ENCODE measurements at places on chromosomes 4 and X.

- DNase-seq, result no peak
Observed at GRCh38 chr4:122588453-122589238, 32.2 kb downstream of the IL21 start.

DNA sequence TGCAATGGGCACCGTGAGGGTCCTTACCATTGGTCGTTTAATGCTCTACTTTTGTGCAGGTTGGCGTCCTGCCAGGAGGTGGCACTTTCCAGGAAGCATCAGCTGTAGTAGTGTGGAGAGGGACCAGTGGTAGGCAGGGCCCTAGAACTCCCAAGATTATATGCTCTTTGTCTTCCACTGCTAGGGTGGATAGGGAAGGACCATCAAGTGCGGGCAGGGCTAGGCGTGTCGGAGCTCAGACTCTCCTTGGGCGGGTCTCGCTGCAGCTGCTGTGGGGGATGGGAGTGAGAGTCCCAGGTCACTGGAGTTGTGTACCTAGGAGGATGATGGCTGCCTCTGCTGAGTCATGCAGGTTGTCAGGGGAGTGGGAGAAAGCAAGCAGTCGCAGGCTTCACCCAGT lies 134.7 kb downstream of the KLF8 start:
- no peak for DNase-seq

- DNase-seq, result no peak
Observed at GRCh38 chrX:78673246-78673645, 14.1 kb upstream of the RTL3 start.

DNA sequence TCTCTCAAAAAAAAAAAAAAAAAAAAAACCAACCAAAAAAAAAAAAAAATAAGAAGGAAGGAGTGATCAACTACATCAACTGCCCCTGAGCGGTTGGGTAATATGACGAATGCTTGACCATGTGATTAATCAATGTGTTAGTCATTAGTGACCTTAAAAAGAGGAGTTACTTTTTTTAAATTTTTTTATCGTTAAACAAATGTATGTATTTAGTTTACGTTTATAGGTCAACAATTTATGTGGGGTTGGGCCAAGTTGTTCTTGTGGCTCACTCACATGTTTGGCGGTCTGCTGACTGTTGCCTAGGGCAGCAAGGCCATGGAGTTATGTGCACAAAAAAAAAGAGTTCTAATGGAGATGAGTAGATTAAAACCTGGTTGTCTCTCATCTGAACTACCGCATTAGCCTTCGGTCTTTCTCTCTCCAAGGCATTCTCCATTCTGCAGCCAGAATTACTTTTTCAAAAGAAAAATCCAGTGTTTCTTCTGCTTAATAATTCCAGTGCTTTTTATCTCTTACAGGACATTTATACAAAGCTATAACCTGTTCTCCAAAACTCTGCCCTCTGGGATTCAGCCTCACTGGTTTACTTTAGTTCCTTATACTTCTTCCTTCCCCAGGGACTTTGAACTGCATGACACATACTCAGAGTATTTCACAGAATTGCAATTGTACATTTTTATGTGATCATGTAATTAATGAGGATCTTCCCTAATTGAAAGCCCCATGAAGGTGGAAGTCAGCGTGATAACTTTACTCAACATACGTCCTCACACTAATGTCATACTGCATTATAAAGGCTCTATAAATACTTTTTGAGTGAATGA lies 505.5 kb downstream of the ANKRD50 start:
- no peak for DNase-seq

GRCh38 chr4:69058410-69059059 lies 37.7 kb upstream of the UGT2B7 start:
- DNase-seq, result no peak

GRCh38 chrX:78753571-78753970 lies 6.1 kb downstream of the LPAR4 start:
- DNase-seq, result no peak

DNA sequence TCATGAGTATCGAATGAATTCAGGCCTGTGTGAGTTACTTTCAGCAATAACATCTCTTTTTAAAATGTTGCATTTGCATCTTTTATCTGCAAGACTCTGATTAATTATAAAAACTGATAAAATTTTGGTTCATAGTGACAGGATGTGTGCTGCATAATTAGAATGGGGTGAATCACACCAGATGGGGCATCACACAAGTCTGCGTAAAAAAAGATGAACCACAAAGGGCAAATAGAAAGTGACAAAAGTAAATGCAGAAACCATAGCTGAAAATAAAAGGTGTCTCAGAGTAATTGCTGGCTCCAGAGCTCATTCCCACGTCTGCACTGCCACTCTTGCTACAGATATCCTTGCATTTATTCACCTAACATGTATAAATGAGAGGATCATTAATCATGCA lies 131.1 kb downstream of the HS3ST1 start:
- DNase-seq, result no peak

- DNase-seq, result no peak
Observed at GRCh38 chrX:107135049-107135964, 16.7 kb upstream of the RBM41 start.

GRCh38 chrX:64580035-64580434 lies 184.8 kb upstream of the MTMR8 start:
- DNase-seq, result no peak

GRCh38 chr4:152870606-152871005 lies 65.5 kb upstream of the FHDC1 start:
- no peak for DNase-seq

DNA sequence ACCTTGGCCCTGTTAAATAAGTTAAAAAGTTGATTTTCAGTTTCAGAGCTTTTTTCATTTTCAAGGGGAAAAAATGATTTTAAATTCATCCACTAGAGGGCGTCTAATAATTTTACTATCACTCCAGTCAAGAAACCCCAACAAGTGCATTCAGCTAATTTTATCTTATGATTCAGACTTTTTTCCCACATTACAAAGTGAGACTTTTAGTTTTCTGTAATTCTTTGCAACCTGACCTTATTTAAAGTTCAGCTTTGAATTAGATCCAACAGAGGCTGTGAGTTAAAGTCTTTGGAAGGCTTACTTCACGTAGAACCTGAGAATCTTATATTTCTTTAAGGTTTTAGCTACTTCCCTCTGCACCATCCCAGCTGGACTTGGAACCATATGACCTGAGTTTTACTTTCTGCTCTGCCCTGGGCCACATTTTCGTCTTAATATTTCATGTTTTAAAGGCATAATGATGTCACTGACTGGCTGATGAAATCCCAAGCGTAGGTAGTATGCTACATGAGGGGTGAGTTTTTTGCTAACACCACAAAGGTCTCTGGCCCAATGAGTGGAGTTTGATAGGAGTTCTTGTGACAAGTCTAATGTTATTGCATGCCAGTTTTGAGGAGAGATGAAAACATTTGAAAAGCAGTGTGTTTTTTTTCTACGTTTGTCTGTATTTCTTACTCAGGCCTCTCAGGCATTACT lies 7.2 kb downstream of the GNRHR start:
- DNase-seq, result no peak

DNA sequence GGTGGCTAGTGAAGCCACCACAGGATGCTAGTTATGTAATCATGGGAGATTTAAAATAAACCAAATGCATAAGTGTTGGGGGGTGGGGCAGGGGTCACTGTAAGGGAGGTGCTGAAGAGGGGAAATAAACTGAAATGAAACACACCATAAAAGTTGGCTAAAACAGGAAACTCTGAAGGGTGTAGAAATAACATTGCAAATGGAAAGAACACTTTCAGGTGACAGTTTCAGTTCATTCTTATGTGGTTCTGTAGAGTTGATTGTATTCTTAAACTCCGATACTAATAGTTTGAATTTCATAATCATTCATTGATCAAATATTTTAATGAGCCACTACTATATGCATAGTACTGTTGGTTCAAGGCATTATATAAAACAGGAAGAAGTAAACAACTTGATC lies 80.1 kb downstream of the HDAC8 start:
- DNase-seq, result no peak

- no peak for DNase-seq
Observed at GRCh38 chr4:122539861-122540465, 80.9 kb downstream of the IL21 start.

GRCh38 chr4:140286456-140286855 lies 87.0 kb upstream of the SCOC start:
- DNase-seq, result no peak

- no peak for DNase-seq
Observed at GRCh38 chrX:138775517-138775916, 64.0 kb upstream of the FGF13 start.

GRCh38 chr4:48138936-48139335 lies 4.9 kb upstream of the TXK start:
- no peak for DNase-seq

DNA sequence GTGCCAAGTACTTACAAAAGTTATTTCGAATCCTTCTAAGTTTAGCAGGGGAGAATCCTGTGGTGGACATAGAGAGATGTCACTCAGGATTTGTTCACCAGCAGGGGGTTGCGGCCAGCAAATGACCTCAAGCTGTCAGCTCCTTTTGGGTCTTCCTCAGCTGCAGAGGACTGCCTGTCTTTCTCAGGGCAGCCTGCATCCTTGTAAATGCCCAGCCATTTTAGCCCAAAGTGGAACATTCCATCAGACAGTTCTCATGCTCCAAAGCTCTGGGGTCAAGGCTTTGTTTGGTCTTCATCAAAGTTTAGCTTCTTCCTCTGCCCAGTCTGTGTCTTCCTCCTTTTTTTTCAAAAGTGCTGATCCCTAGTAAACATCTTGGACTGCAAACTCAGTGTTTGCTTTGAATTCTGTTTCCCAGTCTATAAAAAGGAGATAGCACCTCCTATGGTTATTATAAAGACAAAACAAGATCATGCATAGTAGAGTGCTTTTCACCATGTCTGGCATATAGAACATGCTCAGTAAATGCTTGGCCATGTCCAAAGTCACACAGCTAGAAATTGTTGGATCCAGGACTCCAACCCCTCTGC lies 156.4 kb upstream of the GATB start:
- DNase-seq, result no peak

DNA sequence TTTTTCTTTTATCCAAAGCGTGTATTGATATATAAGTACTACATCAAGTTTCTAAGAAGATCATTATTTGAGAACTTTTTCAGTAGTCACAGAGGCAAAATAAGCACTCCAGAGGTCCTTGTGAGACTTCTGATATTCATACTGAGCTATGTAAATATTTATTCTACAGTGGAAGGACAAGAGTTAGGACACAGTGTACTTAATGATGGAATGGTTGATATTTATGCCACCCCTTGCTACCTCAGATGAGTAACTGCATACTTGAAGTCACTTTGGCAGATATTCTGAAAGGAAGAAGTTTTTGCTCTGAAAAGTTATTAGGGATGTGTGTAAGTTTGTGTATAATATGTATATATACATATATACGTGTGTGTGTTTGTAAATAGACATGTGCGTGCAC lies 30.3 kb downstream of the MAGEA1 start:
- DNase-seq, result no peak

- DNase-seq, result no peak
Observed at GRCh38 chrX:9842541-9842940, 56.3 kb downstream of the SHROOM2 start.

DNA sequence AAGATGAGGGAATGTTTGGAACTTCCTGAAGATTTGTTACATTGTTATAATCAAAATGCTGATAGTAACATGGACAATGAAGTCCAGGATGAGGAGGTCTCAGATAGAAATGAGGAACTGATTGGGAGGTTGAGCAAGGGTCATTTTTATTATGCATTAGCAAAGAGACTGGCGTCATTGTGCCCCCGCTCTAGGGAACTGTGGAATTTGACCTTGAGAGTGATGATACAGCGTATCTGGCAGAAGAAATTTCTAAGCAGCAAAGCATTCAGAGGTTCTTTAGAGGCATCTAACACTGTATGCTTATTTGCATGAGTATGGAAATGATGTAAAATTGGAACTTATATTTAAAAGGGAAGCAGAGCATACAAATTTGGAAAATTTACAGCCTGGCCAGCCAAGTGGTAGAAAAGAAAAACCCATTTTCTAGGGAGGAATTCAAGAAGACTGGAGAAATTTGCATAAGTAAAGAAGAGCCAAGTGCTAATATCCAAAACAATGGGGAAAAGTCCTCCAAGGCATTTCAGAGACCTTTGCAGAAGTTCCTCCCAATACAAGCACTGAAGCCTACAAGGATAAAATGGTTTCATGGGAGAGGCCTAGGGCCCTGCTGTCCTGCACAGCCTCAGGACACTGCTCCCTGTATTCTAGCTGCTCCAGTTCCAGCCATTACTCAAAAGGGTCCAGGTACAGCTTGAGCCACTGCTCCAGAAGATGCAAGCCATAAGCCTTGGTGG lies 483.0 kb upstream of the NDST4 start:
- no peak for DNase-seq

GRCh38 chrX:9835585-9836210 lies 49.5 kb downstream of the SHROOM2 start:
- DNase-seq, result no peak

- DNase-seq, result no peak
Observed at GRCh38 chr4:130393642-130394041, 1297.7 kb downstream of the C4orf33 start.

DNA sequence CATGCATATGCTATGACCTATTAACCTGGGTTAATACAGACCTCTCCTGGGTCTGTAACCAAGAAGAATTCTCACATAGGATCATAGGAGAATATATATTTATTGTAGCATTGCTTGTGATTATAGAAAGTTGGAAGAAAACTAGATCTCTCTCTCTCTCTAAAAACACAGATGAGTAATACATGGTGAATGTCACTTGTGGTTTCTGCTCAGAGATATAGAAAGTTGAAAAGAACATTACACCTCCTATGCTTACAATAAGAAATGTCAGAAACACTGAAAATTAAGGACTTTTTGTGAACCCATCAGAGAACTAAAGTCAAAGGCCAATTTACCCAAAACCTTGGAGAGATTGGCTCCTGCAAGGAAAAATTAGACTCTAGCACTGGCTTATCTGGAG lies 1389.5 kb downstream of the FAM133A start:
- DNase-seq, result no peak

GRCh38 chrX:122272011-122272410 lies 912.1 kb upstream of the GRIA3 start:
- no peak for DNase-seq

GRCh38 chrX:9379697-9380551 lies 84.9 kb upstream of the TBL1X start:
- no peak for DNase-seq

DNA sequence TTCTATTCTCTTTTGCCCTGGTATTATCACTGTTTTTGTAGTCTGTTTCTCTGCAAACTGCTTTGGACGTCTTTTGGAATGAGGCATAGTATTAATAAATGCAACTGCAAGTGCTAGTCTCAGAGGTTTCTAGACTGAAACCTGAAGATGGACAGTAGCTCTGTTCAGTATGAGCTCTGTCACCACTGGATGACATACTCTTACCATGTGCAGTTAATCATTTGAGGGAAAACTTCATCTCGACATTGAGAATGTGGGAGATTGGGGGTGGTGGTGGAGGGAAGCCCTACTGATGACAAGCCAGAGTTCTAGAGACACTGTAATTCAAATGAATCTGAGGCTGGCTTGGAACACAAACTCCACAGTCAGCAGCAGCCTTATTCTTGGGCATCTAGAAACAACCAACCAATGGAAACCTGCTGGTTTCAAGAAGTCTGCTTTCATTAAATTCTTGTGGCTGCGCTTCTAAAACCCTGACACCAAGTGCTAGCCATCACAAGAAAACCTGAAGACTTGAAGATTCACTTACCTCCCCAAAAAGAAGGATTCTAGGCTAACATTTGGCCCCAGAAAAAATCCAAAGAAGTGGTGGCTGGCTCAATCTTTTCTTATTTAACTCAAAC lies 161.7 kb downstream of the RASL11B start:
- no peak for DNase-seq
